ENCODE measurements at places on chromosomes 3 and 15.

- no peak for DNase-seq
Measured at GRCh38 chr15:72276326-72276700, 4.0 kb upstream of the PARP6 start.

GRCh38 chr3:194572143-194572789 lies 61.0 kb downstream of the TMEM44 start:
- DNase-seq = no peak

DNA sequence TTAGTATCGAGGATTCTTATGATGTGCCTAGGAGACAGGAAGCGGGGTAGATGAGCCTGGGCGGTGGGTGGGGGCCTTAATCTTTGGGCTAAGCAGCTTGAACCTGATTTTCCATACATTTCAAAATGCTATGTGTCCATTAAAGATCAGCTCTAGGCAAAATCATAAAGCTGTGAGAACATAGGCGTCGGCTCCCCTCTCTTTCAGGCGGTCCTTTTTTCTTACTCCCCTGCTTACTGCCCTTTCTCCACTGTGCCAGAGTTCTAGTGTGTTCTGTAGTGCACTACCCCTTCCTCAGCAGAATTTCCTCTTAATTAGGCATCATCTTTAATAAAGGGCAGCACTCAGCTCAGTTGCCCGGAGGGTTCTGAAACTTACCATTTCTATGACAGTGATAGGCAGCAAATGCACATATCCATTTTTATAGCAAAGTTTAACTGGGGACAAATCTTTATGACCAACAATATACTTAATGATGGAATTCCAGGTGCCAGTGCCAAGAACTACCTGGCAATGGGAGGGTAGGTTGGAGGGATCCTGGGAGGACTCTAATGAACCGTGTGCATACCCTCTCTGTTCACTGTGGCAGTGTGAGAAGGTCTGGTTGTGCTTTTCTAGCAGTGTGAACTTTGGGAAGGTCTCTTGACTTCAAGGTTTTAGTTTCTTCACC lies 404.5 kb upstream of the TPM1 start:
- no peak for DNase-seq

GRCh38 chr3:137709011-137709601 lies 55.0 kb upstream of the SOX14 start:
- DNase-seq = no peak
